Cardiac fibroblast (primary cell): ENCODE measurements at places on chromosomes 4 and X.

DNA sequence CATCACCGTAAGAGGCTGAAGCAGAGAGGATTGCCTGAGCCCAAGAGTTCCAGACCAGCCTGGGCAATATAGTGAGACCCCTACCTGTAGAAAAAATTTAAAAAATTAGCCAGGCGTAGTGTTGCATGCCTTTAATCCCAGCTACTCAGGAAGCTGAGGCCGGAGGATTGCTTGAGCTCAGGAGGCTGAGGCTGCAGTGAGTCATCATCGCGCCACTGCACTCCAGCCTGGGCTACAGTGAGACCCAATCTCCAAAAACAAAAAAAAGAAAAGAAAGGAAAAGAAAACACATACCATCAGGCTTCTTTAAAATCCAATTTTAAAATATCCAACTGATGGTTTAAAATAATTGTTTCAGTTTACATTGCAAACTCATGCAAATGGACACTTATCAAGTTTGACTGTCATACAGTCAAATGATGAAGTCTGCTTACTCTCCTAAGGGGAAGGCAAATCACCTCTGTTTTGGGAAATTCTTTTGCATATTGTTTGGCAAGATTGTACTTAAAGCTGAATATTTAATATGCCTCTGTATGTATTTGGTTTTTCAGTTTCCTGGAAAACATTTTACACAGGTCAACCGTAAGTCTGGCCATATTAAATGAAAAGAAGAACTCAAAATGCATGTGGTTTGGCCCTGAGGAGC is 23.7 kb upstream of the TENM3 start:
- DNase-seq = no peak

DNA sequence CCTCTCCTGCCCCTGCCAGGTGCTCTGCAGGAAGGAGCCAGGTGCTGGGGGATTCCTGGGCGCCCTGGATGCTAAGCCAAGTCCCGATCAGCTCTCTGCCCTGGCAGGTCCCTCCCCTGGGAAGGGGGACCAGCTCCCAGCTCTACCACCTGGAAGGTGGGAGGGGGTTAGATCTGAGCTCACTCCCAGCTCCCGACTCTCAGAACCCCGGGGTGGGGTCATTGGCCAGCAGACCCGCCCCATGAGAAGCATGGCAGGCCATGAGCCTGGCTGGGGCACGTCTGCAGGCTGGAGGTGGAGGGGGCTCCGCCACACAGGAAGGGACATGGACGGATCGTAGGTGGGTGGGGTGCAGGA is 83.4 kb upstream of the NKX1-1 start:
- no peak for DNase-seq

GRCh38 chr4:37470245-37470644 is 215.9 kb downstream of the RELL1 start:
- DNase-seq = no peak

- peak; percentile 62 for DNase-seq
These were observed 35.9 kb upstream of the PAPSS1 start for GRCh38 chr4:107755841-107756356.

DNA sequence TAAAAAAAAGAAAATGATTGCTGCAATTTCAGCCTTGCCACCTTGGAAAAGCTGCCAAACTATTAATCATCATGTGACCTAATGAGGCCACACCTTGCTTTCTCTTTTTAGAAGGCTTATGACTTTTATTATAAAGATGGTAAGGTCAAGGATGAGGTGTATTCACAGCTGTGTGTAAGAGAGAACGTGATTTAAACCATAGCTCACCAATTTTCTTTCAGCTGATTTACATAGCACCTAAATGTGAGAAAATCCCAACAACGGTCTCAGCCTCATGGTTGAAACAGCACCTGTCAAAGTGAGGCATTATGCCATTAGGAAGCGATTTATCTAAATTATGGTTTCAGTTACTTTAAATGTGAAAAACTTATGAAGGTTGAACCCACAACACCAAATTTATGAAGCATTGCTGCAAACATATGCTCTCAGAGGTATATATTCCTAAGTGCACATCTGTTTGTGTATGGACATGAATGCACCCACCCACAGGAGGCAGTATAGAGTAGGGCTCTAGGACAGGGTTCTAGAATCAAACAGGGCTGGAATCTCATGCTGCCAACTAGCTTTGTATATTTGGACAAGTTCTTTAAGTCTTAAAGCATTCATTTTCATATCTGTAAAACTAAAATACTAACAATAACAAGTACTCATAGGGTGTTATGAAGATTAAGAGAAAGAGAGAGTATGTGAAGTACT is 40.7 kb downstream of the ANXA3 start:
- no peak for DNase-seq

DNA sequence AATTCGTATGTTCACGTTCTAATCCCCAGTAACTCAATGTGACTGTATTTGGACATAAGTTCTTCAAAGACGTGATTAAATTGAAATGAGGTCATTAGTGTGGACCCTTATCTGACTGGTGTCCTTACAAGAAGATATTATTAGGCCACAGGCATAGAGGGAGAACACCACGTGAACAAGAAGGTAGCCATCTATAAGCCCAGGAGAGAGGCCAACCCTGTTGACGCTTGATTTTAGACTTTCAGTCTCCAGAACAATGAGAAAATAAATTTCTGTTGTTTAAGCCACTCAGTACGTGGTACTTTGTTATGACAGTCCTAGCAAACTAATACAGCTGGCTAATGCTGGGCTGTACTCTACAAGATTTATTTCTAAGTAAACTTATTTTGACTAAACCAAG is 1.5 kb upstream of the EIF1AX start:
- DNase-seq = no peak

GRCh38 chr4:71186566-71187403 is 152.0 kb upstream of the SLC4A4 start:
- DNase-seq = peak; percentile 66

- DNase-seq = no peak
These were observed 29.9 kb downstream of the TRMT2B start for GRCh38 chrX:101022020-101022419.

DNA sequence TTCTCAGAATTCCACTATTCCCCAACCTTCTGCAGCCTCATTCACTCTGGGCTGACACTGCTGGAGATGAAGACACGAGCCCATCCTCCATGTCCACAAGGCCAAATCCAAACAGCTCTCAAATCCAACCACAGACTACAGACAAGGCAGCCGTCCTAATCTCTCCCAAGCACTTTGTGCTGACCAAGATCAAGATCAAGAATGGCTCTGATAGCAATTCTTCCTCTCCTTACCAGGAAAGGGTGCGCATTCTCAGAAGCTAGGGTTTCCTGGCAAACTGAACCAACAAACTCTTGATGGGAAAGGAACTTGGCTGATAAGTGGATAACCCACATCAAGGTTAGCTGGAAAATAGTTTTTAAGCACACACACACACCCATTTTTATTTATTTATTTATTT is 26.5 kb downstream of the RELL1 start:
- no peak for DNase-seq

GRCh38 chr4:52572936-52573485 is 86.1 kb downstream of the USP46 start:
- DNase-seq = peak; percentile 67

GRCh38 chr4:40055863-40056715 is 561 bp upstream of the N4BP2 start:
- DNase-seq = peak; percentile 91

GRCh38 chr4:151169223-151169622 is 69.8 kb downstream of the RPS3A start:
- DNase-seq = peak; percentile 96

DNA sequence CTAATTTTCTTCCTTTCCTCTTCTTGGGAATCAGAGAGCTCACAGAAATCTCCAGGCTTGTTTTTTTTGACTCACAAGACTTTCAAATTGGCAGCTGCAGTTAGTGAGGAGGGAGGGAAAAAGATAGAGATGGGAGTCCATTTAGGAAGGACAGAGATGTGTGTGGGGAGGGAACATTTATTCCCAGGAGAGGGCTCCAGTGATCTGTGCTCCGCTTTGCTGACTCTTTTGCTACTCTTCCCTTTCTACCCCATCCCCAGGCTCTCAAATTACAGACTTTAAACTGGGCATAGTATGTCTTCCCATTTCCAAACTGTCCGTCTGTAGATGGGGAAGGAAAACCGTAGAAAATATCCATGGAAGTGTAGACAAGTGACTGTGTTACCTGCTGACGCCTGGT is 39.1 kb upstream of the UCP1 start:
- DNase-seq = no peak

- DNase-seq = no peak
These were observed 49.4 kb downstream of the SERTM2 start for GRCh38 chrX:111560801-111561200.

DNA sequence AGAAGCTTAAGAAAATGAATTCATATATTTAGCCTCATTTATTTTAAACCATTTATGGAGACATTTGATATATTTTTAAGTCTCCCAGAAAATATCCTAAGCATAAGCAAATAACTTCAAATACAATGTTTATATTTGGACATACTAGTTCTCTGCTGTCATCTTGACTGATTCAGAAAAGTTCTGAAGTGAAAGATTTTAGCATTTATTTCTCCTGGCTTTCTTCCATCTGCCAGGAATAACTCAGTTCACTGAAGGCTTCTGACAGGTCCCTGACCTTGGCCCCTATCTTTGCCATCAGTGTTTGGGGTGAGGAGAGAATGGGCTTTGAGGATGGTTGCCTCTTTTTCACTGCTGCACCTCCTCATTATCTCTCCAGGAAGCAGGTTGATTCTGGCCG is 115.7 kb downstream of the SLIT2 start:
- no peak for DNase-seq

- no peak for DNase-seq
These were observed 158.6 kb downstream of the TET2 start for GRCh38 chr4:105305019-105305836.

DNA sequence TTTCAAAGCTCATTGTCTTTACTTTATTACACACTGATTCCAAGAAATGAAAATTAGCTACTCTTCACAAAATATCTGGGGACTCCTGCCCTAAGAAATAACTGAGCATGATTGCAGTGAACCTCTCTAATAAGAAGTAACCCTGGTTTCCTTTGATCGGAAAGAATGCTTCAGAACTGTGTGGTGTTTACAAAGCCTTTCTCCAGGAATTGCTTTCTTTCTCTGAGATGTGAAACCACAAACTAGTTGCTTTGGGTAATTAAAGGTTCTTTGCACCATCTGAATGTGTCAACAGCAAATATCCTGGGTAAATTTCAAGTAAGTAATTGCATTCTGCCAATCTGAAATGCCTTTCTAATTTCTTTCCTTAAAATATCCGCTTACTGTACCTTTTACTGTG is 292.9 kb upstream of the SLIT2 start:
- DNase-seq = no peak

- peak; percentile 19 for DNase-seq
These were observed 103.2 kb downstream of the GC start for GRCh38 chr4:71680706-71681105.

- DNase-seq = no peak
These were observed 64.3 kb downstream of the TMEM131L start for GRCh38 chr4:153530284-153530999.

GRCh38 chr4:152115118-152115517 is 354.3 kb upstream of the GATB start:
- DNase-seq = no peak

DNA sequence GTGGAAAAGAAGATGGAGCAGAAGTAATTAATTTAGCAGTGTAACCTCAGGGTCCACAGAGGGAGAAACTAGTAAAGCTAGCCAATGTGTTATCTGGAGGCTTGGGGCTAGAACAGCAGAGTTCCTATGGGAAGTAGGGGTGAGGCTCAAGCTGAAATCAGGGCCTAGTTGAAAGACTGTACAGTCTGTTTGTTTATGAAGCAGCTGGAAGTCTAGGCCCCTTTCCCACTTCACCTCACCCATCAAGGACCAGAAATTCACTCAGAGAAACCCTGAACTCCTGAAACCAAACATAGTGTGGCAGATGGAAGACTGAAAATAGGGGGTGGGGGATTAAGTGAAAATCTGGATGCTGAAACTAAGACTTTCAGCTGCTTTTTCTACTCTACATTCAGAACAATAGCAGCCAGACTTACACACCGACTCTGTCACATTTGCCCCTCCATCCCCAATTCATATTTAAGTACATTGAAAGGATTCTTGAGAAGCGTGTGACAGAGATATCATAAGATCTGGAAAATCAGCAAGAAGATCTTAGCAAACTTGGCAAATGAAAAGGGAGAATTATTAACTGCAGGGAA is 32.6 kb upstream of the FAM241A start:
- DNase-seq = no peak

- peak; percentile 19 for DNase-seq
These were observed 39.8 kb downstream of the ANXA3 start for GRCh38 chr4:78591404-78591803.

GRCh38 chrX:72107841-72108595 is 23.7 kb downstream of the RTL5 start:
- DNase-seq = no peak

- no peak for DNase-seq
These were observed 174.0 kb upstream of the TENT5D start for GRCh38 chrX:80246271-80246670.

DNA sequence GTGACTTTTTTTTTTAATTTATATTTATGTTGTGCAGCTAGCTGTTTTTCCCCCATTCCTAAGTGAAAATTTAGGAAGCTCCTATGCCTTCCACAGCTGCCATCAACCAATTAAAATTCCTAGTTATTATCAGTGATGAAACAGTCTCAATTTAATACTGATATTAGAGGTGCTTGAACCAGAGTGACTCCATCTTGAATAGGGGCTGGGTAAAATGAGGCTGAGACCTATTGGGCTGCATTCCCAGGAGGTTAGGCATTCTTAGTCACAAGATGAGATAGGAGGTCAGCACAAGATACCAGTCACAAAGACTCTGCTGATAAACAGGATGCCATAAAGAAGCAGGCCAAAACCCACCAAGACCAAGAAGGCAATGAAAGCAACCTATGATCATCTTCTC is 136.7 kb downstream of the DCHS2 start:
- DNase-seq = no peak

GRCh38 chr4:181507180-181507835 is 735.9 kb upstream of the TENM3 start:
- no peak for DNase-seq

DNA sequence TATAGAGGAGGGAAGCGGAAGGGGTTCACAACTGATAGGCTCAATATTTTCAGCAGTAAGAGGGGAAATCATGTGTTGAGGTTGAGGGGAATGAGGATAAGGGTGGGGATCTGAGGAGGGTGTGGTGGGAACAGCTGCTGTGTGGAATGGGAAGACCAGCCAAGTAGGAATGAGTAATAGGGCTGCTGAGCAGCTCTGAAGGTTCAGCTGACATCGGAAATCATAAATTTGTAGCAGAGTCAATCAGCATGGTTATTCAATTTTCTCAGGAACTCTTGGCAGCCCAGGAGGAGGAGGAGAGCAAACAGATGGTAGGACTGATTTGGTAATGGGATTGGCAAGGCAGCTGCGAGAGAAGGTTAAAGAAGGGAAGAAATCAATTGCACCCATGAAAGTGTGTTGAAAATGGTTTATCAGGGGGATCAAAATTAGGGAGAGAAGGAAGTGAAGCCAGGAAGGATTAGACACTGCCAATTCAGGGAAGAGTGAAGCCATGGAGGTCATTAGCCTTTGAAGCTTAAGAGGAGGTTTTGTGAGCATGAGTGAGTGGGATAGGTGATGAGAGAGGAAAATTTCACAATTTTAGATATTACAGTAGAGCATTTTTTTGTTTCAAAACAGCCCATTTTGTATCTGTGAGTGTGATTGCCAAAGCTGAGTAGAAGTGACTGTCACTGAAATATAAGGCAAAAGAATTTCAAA is 82.6 kb downstream of the PCDH7 start:
- peak; percentile 53 for DNase-seq
